Stimulated activated CD8-positive, alpha-beta memory T cell treated with anti-CD3 and anti-CD28 coated beads, Interleukin-15, amount 100 ng/mL, for 4 hours (primary cell): ENCODE measurements at places on chromosomes 2 and 18.

- no peak for DNase-seq
These were observed 221.1 kb downstream of the GALR1 start for GRCh38 chr18:77470569-77471413.

- DNase-seq, result no peak
These were observed 98.2 kb downstream of the TANC1 start for GRCh38 chr2:159066541-159067156.

- no peak for DNase-seq
These were observed 973.7 kb upstream of the POU3F3 start for GRCh38 chr2:103880081-103880834.

GRCh38 chr2:100513650-100514049 is 43.4 kb downstream of the NMS start:
- no peak for DNase-seq

DNA sequence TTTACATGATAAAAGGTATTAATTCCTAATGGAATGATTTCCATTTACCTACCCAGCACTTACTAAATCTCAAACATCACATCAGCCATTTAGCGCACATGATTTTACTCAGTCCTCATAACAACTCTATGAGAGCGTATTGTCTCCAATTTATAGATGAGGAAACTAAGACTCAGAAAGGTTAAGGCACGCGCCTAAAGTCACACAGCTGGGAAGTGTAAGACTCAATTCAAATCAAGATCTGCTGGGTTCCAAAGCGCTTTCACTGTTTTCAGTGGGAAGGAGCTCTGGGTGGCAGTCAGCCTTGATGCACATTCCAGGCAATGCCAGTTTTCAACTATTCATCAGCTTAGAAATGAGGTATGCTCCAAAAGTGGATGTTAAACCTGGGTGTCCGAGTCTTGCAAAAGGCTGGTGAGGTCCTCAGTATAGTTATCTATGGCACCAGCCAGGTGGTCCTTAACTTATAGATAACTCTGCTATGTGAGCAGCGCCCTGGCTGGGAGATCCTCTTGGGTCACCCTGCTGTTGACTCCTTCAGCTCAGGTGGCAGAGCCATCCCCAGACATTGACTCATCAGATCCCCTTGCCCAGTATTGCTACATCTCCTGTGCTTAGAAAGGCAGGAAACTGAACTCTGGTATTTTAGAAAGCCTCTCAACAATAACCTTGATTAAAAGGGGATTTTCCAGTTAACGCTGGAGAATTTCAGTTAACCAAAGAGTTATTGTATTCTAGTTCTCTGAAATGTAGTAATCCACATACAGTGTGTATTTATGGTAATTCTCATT is 47.1 kb downstream of the SLC4A1AP start:
- no peak for DNase-seq

- DNase-seq, result no peak
These were observed 644.4 kb downstream of the ZEB2 start for GRCh38 chr2:143875295-143876233.

DNA sequence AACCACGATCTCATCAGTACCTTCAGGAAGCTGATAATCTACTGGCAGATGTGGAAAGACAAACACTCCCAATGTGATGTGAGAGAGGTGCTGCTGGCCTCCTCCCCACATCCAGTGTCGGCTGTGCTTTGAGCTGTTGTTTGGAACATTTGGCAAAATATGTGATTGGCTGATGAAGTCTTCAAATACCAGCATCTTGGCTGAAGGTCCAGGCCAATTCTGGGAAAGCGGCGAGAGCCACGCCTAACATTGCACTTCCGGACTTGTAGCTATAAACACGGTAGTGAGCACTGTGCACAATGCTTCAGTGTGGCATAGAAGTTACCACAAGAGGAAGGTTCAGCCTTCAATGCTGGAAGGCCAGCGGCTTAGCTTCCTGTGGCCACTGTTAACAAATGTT is 198.8 kb downstream of the DCDC2C start:
- no peak for DNase-seq

DNA sequence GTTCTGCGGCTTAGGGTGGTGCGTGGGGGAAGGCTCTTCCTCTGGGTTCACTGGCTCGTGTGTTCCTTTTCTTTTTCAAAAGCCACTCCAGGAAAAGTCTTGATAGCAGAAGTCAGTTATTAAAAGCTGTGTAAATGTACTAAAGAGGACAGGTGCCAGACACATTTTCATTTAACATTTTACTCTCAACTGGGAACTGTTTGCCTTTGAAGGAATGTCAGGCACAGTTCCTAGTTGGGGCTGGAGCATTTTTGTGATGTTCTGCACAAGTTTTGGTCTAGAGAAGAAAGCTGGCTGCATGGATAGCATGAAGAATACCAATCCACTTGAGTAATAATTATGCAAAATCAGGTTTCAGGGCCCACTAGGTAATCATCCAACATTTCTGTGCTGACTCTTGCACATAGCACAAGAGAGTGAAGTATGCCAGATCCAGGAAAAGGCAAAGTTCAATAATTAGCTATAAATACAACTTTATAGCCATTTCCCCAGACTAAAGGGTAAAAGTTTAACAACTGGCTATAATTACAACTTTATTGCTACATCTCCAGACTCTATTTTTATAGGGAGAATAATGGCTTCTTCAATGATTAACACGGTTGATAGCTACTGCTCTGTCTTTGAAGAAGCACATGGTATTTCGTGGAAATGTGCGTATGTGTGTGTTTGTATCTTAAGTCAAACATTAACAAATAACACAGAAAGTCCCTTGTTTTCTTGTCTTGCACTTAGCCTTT is 16.2 kb downstream of the SCYGR8 start:
- DNase-seq, result no peak

DNA sequence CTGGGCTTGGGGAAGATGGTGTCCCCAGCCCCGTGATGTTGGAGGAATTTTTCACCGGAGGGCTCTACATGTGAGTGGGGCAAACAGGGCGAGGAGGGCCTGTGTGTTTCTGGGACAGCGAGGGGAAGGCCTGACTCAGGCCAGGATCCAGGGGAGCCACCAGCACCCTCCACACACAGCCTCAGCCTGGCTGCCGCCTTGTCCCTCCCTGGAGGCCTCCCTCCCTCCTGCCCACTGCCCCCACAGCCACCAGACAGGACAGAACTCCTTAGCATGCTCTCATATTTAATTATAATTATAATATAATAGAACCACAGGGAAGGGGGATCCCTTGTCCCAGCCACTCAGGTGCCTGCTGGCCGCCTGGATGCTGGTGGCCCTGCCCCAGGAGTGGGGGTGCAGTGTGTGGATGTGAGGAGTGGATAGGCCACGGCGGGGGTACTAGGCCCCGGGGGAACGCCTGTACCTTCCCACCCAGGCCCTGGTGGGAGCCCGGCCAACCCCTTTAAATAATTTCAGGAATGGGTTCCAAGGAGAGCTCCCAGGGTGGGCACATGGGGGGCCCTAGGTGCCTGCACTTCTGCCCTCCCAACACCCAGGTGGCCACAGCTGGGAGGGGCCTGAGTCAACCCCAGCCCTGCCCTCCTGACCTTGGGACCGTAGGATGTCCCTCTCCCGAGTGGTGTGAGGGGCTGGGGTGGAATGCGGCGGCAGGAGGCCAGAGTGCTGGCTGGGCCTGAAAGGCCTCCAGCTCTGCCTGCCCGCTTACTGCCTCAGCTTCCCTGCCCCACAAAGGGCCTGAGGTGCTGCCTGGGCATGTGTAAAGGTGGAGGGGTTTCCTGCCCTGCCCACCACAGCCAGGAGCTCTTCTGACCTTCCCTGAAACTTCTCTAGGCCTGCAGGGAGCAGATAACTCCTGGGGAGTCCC is 8.8 kb downstream of the PDCD1 start:
- no peak for DNase-seq

- DNase-seq, result no peak
These were observed 28.2 kb upstream of the INO80C start for GRCh38 chr18:35525795-35526494.

DNA sequence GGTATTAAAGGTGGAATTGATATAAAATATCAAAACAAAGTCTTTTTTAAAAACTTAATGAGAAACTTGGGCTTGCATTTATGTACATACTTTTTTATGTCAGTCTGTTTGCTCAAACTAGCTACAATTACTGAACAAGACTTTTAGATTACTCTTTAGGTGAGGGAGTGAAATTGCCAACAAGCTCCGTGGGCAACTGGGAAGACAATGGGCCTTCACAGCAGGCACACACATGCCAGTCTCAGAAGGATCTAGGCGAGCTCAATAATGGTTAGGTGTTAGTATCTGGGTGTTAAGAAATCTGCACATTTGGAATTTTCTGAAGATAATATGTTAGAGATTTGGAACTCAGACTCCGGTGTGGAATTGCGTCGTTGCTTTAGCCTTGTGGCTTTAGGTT is 23.0 kb upstream of the MAL start:
- no peak for DNase-seq

- DNase-seq, result no peak
These were observed 17.2 kb downstream of the TET3 start for GRCh38 chr2:74001781-74002504.

DNA sequence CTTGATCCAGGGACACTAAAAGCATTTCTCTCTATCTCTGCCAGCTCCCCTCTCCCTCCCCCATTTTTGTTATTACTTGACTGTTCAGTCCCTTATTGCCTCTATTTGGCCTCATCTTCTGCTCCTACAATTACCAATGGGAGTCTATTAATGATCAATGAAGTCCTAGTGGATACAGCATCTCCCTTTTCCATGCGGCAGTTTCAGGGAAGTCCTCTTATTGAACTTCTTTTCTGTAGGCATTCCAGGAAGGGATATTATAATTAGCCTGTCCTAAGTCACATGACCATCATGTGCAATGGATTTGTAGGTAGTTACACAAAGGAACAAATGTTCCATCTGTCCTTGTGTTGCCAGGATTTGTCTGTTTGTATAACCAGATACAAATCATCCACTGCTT is 495.1 kb upstream of the CNTNAP5 start:
- DNase-seq, result no peak

- DNase-seq, result no peak
These were observed 93.6 kb downstream of the LIPG start for GRCh38 chr18:49655266-49656072.

- no peak for DNase-seq
These were observed 82.5 kb downstream of the CERS6 start for GRCh38 chr2:168538534-168538933.

- no peak for DNase-seq
These were observed 52.7 kb downstream of the CCDC93 start for GRCh38 chr2:117961201-117961600.

GRCh38 chr18:45565280-45565970 is 49.9 kb upstream of the SLC14A2 start:
- no peak for DNase-seq

- no peak for DNase-seq
These were observed 37.2 kb downstream of the KYNU start for GRCh38 chr2:142914507-142915313.

DNA sequence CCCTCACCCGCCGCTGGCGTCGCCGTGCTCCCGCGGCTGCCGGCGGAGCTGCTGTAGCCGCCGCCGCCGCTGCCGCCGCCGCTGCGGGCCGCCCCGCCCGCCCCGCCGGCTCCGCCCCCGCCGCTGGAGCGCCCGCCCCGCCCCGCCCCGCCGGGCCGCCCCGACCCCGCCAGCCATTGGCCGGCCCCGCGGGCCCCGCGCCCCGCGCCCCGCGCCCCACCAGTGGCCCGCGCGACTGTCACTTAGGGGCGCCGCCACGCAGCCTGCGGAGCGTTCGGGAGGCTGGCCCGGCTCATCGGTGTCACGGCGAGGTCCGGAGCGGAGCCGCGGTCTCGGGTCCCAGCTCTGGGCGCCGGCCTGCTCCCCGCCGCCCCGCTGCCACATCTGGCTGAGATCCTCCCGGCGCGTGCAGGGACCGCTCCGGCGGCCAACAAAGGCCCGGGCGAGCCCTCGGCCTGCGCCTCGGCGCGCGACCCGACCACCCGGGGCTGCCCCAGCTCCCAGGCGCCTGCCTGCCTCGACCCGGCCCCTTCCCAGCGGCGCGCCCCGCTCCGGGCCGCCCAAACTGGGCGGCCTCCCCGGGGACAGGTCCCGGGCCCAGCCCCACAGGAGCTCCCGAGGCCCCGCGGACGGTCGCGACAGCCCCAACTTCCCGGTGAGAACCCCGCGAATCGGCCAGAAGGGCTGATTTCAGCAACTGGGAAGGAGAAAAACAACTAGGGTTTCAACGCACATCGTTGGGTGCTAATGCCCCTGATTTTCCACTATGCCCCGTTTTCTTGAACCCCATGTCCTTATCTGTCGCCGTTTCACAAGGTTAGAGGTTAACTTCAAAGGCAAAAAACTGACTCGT is at the start of gene MGAT4A:
TSS of gene MGAT4A (minus strand) at position 92 of the 853 bp plus-strand sequence. CDS start 4,800 bp downstream, outside the sequence.
- peak; percentile 41 for DNase-seq

DNA sequence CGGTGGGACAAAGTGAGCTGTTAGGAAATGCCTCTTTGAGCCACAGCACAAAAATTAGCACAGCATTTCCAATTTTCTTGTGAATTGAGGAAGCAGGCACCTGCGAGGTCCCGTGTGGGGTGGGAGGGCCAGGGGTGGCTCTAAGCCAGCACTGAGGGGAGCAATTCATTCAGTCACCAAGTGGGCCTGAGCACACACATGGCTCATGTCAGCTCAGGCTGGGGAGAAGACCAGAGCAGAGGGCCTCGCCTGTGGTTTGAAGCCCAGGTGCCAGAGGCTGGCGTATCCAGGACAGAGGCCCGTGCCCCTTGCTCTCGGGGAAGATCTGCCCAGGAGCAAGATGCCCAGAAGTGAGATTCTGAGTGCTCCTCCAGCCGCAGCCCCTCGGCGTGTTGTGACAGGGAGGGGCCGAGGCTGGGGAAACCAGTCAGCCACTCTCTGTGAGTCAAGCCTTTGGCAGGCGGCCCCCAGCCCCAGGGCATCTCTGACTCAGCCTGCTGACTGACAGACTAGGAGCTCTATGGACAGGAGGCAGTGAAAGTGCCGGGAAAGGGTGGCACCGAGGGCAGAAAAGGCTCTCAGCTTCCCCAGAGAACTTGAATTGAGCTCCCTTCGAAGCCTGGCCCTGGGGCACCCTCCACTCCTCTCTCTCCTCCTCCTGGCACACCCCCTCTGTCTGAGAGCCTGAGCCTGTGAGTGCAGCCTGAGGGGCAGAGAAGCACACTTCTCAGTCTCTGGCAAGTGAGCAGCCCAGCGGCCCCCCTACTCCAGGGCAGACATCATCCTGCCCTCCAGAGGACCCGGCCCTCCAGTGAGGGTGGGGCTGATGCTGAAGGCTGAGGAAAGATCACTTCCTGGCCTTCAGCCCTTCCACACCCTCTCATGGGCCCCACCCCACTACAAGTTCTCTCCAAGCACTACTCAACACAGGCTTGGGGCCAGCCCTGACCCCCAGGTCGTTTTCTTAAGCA is 32.3 kb downstream of the CYP26B1 start:
- DNase-seq, result no peak

- no peak for DNase-seq
These were observed 419.7 kb upstream of the MEX3C start for GRCh38 chr18:51617167-51617566.
